B cell (primary cell): ENCODE measurements at places on chromosomes 6 and 20.

DNA sequence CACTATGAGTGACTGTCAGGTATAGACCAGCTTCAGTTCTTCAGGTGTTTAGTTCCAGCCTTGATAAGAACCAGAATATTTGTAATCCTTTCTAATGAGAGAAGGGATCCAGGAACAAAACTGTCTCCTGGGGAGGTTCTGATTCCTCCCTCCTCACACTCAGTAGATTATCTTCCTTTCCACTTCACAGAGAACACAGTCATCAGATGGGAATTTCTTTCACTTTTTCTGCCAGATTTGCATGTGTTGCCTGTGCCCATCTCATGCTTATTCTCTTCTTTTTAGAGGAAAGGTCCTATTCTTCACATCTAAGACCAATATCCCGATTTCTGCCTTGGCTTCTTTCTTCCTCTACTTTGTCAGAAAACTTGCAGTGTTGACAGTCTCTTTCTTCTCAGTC lies 50.8 kb downstream of the CD109 start:
- DNase-seq: no peak

GRCh38 chr20:19008497-19008896 lies 194.9 kb downstream of the SCP2D1 start:
- DNase-seq: no peak

DNA sequence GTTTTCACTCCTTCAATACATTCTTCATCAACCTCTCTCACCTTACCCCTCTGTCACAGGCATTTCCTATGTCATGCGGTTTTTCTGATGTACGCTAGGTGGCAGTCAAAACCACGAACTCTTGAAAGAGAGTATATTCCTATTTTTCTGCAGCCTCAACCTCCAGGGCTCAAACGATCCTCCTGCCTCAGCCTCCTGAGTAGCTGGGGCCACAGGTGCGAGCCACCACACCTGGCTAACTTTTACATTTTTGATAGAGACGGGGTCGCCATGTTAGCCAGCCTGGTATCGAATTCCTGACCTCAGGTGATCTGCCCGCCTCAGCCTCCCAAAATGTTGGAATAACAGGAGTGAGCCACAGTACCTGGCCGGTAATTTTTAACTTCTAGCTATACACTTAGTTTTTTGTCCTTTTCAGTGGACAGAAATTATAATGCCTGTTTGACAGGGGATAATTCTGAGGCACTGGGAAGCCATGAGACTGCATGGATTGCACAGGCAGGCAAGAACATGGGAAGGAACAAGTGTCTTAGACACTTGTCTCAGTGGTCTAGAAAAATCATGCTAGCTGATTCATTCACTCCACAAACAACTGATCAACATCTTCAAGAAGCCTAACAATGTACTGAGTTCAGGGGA lies 22.5 kb upstream of the HFE start:
- DNase-seq: peak; percentile 73

DNA sequence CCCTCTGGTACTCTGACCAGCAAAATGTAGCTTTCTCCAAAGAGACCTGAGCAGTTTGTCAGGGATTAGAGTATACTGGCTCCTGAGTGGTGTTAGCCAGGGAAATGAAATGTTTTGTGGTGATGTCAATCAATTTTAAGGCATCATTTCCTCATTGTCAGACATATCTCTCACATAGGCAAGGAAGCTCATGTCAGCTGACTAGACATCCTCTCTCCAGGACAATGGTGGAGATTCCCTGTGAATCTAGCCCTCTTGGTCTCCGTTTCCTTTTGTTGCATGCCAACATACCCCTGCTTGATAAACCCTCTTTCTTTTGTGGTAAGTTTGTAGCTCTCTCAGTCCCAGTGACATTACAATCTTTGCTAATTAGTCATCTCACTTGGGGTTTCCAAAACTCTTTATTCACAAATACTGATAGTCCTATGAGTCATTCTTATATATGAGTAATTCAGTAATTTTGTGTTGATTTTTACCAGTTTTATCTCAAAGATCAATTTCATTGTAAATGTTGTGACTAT lies 135.6 kb upstream of the PTPRK start:
- no peak for DNase-seq

GRCh38 chr6:167993831-167994230 lies 3.6 kb upstream of the KIF25 start:
- no peak for DNase-seq

- no peak for DNase-seq
Measured at GRCh38 chr6:113625850-113626249, 231.3 kb upstream of the MARCKS start.

DNA sequence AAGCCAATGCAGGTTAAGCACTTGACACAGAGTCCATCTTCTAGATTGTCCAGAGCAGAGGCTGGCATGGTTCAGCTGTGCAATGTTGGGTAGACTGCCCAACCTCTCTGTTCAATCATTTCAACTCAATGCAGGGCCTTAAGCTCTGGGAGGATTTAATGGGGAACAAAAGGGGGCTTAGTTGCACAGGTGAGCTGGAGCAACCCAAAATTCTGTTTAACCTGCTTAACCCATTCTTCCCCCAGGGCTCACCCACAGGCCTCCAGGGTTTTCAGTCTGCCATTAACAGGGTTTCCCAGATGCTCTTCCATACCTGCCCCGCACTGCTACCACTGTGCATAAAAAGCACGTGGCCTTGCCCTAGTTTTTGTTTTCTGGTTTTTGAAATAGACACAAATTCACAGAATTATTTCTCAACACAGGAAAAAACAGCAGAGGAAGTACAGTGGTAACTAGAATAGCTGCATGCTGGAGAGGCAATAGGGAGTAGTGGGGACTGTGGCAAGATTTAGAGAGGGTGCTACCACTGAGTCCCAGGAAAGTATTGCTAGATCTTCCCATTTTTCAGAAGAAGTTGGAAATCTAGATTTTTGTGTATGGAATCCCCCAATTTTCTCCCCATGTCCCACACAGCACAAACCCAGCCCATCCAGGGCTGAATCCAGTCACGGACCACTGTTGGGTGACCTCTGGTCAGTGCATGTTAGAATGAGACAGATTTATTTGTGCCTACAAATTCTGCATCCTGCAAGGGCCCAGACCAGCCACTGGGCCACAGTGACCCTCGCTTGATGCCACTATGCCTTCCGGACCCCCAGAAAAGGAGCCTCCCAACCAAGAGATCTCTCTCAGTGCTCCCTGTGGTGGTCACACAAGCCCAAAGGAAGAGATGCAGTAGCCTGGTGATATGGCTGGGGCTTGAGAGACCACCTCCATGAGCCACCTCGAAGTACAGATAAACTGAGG lies 4.6 kb downstream of the PTGIS start:
- no peak for DNase-seq

- no peak for DNase-seq
Measured at GRCh38 chr6:7561153-7561964, 19.9 kb downstream of the DSP start.

GRCh38 chr6:135974426-135974825 lies 122.9 kb downstream of the PDE7B start:
- no peak for DNase-seq

GRCh38 chr6:148445116-148445515 lies 102.5 kb downstream of the SASH1 start:
- DNase-seq: no peak

- no peak for DNase-seq
Measured at GRCh38 chr20:1933465-1933870, 38.3 kb downstream of the SIRPA start.

DNA sequence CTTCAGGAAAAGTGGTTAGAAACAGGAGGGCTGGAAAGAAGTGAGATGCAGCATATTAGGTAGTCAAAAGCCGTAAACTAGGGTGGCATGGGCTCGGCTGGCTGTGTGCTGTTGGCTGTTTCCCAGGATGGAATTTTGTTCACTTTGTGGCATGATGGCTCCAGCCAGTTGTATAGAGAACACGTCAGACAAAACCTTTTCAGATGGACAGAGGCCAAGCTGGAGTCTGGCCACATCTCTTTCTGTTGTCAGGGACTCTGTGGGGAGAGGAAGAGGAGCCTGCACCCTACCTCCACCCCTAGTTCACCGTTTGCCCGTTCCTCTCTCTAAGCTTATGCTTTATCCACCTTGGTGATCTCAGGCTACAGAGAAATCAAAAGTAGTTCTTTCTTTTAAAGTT lies 22.0 kb downstream of the C6orf89 start:
- DNase-seq: no peak

- no peak for DNase-seq
Measured at GRCh38 chr20:17391127-17391771, 139.9 kb downstream of the BFSP1 start.

DNA sequence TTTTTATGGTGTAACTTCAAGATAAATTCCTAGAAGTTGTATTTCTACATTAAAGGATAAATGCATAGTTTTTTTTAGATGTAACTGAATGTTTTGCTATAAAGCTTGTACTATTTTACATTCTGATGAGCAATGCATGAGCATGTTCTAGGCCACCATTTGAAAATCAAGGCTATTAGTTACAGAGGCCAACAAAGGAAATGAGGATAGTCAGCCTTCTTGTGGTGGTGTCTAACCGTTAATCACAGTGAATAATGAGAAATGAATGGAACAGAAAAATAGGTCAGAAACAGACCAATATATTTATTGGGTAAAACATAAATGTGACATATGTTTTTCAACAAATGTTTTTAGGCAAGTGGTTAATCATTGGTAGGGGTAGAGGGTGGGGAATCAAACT lies 37.6 kb upstream of the L3MBTL3 start:
- DNase-seq: no peak

GRCh38 chr20:31368301-31368700 lies at the start of gene DEFB118:
Gene DEFB118 (plus strand): TSS chr20:31368601. CDS start chr20:31368651, 50 bp downstream.
- no peak for DNase-seq

- no peak for DNase-seq
Measured at GRCh38 chr20:38965264-38965663, 3.1 kb downstream of the DHX35 start.

DNA sequence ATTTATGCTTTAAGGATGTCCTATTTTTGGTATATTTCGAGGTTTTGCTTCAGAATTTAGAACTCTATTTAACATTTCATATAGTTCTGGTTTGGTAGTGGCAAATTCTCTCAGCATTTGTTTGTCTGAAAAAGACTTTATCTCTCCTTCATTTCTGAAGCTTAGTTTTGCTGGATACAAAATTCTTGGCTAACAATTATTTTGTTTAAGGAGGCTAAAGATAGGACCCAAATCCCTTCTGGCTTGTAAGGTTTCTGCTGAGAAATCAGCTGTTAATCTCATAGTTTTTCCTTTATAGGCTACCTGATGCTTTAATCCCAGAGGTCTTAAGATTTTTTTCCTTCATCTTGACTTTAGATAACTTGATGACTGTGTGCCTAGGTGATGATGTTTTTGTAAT lies 162.7 kb upstream of the B3GAT2 start:
- DNase-seq: no peak

- no peak for DNase-seq
Measured at GRCh38 chr6:24052590-24052961, 73.4 kb upstream of the NRSN1 start.

DNA sequence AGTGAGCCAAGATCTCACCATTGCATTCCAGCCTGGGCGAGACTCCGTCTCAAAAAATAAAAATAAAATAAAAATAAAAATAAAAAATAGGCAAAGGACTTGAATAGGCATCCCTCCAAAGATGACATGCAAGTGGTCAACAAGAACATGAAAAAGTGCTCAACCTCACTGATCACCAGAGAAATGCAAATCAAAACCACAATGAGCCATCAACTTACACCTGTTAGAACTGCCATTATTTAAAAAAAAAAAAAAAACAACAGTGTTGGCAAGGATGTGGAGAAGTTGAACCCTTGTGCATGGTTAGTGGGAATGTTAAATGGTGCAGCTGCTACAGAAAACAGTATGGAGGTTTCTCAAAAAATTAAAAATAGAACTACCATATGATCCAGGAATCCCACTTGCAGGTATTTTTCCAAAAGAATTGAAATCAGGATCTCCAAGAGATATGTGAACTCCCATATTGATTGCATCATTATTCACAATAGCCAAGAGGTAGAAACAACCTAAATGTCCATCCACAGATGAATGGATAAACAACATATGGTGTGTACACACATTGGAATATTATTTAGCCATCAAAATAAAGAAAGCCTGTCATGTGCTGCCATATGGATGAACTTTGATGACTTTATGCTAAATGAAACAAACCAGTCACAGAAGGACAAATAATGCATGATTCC lies 2.8 kb downstream of the C20orf203 start:
- DNase-seq: no peak

DNA sequence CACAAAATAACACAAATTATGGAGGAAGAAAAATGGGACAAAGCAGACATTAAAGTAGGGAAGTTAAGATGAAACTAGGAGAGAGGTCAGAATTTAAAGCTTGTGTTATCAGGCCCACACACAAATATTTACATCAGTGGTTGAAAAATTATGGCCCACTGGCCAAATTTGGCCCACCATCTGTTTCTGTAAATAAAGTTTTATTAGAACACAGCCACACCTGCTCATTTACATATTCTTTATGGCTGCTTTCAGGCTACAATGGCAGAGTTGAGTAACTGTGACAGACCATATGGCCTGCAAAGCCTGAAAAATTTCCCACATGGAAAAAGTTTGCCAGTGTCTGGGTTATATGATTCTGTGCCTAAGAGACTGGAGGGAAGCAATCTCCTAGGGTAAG lies 49.0 kb downstream of the SLC22A23 start:
- DNase-seq: no peak

DNA sequence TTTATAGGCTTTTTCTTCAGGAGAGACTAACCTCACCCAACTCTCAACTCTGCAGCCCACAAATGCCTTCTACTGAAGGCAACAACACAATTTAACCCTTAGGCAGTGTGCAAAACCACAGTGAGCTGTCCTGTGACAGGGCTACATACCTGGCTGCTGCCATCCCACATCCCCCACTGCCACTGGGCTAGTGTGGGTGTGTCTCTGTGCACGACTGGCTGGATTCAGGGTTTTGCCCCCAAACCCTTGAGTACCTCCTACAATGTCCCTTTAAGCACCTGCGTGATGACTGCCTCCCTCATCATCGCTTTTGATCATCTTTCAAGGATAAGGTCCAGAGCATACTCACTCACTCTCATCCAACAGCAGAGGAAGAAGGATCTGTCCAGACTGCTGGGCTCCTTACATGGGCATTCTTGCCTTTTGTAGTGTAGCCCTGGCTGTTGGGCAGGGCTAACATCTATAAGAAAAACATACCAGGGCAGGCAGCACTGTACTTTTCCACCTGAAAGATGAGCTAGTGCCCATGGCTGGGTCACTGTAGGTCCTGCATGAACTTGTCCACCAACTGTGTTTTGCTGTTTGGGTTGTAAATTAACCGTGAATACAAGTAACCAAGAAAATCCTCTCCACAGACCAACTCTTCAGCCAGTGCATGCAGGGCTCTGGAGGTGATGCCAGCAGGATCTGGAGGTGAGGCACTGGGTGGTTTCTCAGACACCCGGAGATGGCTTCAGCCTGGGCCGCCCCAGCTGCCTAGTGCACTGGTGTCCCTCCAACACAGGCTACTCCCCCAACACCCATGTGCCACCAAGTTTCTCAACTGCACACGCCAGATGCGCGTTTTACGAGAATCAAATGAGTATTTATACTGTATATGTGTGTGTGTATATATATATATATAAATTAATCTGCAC lies 45.2 kb downstream of the PLCG1 start:
- no peak for DNase-seq

- DNase-seq: no peak
Measured at GRCh38 chr6:157412791-157413190, 31.8 kb downstream of the ZDHHC14 start.

- no peak for DNase-seq
Measured at GRCh38 chr6:110368284-110368683, 10.1 kb upstream of the METTL24 start.

GRCh38 chr20:49905415-49906091 lies 9.8 kb downstream of the SPATA2 start:
- no peak for DNase-seq

- DNase-seq: peak; percentile 37
Measured at GRCh38 chr6:32194825-32195651, 2.6 kb upstream of the GPSM3 start.
